NCI-H1105 treated with DMSO at 0.1 percent for 48 hours (cell line): ENCODE measurements at places on chromosomes 5 and 9.

DNA sequence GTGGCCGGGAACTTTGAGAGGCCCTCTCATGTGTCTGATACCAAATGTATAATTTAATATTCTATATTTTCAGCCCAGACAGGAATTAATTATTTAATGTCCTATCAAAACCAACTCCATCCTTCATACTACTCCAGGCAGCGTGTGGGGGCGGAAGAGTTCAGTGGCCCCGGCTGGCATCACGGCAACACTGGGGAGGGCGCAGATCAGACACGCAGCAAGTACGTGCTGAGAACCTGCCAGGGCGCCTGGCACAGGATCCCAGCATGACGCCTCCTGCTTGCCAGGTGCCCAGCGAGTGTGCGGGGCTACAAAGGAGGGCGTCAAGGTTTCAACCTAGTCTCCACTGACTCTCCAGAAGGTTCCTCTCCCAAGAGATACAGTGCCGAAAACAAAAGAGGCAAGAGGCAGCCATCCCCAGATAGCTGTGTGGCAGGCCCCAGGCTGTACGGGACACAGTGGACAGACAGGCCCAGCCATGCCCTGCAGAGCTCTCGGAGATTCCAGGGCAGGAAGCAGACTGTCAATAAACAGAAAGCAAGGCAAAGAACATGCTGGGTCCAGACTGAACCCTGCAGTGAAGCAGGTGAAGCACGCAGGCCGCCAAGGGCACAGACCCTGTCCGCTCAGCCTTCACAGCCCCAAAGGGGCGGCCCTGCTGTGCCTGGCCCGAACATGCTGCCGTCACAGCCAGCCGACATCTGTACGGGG lies 110.3 kb downstream of the VAV2 start:
- DNase-seq, result peak; percentile 49

GRCh38 chr5:121199216-121199999 lies 652.3 kb upstream of the FTMT start:
- no peak for DNase-seq

- DNase-seq, result no peak
These were observed 3.9 kb downstream of the KYAT1 start for GRCh38 chr9:128877852-128878251.

GRCh38 chr9:15132091-15132490 lies 174.9 kb downstream of the TTC39B start:
- DNase-seq, result no peak

DNA sequence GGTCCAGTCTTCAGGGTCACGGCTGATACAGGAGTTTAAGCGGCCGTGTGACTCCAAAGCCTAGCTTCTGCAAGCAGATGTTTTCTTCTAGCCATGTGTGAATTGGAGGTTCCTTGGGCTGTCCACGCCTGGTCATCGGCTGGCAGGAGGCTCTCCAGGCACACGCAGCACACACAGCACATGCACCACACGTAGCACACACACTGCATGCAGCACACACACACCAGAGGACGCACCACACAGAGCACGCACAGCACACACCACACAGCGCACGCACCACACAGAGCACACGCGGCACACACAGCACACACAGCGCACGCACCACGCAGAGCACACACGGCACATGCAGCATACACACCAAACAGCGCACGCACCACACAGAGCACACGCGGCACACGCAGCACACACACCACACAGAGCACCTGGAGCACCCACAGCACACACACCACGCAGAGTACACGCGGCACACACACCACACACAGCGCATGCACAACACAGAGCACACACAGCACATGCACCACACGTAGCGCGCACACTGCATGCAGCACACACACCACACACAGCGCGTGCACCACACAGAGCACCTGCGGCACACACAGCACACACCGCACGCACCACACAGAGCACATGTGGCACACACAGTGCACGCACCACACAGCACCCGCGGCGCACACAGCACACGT lies 234.3 kb downstream of the FANCC start:
- DNase-seq, result no peak

- DNase-seq, result no peak
These were observed 41.5 kb downstream of the MEGF10 start for GRCh38 chr5:127331890-127332649.

- DNase-seq, result no peak
These were observed 226.6 kb downstream of the SNX18 start for GRCh38 chr5:54743997-54744788.

- no peak for DNase-seq
These were observed 328.2 kb downstream of the DRD1 start for GRCh38 chr5:175115831-175116230.

DNA sequence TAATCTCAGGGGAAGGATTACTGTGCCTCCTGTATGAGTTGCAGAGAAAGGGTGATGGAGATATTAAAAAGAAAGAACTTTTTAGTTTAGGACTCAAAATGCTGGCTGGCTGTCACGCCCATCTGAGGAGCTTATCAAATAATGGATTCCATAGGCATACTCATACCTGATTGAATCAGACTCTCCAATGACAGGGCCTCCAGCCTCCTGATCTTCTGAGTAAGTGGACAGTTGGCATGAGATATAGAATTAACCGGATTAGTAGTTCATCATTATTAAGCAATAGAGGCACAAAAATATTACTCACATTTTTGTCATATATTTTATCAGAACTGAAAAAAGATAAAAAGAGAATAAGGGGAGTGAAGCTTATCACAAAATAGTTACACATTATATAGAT lies 157.0 kb upstream of the RASA1 start:
- DNase-seq, result no peak

GRCh38 chr5:125274938-125275724 lies 528.7 kb upstream of the ZNF608 start:
- no peak for DNase-seq

- DNase-seq, result no peak
These were observed 1.9 kb upstream of the TRIM32 start for GRCh38 chr9:116685166-116685565.

DNA sequence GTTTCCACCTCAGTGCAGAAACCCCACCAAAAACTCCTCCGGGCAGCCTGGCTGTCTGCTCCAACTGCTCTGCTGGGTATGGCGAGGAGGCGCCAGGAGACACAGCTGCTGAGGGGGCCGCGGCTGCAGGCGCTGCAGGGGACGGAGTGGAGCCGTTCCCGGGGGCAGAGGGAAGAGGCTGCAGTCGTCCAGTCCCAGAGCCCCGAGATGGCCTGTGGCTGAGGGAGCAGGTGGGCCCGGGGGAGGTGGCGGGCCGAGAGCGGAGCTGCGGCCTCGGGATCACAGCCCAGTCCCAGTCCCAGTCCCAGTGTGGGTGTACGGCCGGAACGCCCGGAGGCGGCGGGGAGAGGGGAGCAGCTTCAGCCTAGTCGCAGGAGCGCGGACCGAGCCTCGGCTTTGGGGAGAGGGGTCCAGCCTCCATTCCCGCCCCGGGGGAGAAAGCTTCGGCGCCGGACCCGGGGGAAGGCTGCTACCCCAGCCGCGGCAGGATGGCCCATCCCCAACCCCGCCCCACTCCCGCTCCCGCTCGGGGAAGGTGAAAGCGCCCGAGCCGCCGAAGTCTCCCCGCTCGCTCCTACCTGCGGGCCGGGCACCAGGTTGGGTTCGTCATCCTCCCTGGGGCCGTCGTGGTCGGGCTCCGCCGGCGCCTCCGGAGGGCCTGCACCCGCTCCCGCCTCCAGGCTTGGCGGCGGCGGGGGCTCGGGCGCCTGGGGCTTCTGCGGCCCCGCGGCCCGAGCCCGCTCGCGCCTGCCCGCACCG lies 513 bp downstream of the FAM193B start:
- peak; percentile 11 for DNase-seq

GRCh38 chr5:14270209-14270702 lies 127.1 kb downstream of the TRIO start:
- DNase-seq, result peak; percentile 69

DNA sequence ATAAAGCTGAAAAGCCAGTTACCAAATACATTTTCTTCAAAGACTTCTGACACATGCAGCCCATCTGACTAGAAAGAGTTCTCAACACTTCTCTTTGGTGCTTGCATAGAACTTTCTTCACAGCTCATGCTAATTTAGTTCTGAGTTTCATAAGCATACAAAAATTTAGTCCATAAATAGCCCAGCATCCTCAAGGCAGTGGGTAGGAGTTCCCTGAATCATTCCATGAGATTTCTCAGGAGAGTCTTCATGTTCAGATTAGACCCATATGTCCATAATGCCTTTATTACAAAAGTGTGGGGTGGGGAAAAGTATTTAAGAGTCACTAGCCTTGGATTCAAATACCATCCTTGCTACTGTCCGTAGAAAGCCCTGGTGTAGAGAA lies 290.2 kb upstream of the RGMB start:
- DNase-seq, result no peak

GRCh38 chr9:77015327-77016048 lies 4.0 kb upstream of the FOXB2 start:
- peak; percentile 97 for DNase-seq

- no peak for DNase-seq
These were observed 72.3 kb downstream of the WNK2 start for GRCh38 chr9:93255994-93256877.

- DNase-seq, result no peak
These were observed 372.8 kb upstream of the RFX3 start for GRCh38 chr9:3898461-3899218.

GRCh38 chr5:10699987-10700386 lies 61.0 kb downstream of the DAP start:
- no peak for DNase-seq

GRCh38 chr9:34417734-34418133 lies 40.6 kb downstream of the FAM219A start:
- DNase-seq, result peak; percentile 87

DNA sequence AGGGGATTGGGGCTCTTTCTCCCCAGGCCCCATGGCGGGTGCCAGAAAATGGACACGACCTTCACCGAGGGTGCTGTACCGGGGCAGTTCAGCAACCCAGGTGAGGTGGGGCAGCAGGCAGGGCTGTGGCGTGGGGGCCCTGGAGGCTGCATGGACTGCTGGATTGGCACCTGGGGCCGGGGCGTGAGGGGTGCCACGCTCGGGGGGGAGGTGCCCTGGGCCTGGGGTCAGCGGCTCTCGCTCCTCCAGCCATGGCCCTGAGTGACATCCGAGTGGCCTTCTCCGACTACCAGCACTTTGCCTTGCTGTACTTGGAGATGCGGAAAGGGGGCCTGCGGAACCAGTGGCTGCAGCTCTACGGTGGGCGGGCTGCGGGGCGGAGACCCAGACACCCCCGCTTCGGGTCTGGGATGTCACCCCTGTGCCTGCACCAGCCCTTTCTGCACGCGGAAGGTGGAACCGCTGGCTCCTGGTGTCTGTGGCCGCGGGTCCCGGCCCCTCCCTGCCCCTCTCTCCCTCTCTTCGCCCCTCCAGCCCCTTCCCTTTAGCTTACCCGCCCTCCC lies 1.8 kb downstream of the LCNL1 start:
- no peak for DNase-seq
